ENCODE measurements at places on chromosomes 2 and 18.

DNA sequence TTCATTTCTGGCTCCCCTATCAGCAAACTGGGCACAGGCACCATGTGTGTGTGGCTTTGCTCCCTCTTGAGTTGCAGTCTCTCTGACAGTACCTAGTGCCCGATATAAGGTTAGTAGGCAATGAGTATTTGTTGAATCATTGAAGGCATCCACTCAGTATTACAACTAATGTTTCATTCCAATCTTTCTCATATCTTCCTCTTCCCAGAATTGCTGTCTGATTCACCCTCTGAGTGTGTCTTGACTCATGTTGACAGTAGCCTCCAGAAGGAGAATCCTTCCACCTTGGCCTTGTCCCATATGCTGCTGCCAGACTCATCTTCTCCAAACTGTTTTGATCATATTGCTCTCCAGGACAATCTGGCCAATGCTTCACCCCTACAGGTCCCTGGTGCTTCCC is 202.5 kb downstream of the LRRTM1 start:
- DNase-seq, result peak; percentile 74

DNA sequence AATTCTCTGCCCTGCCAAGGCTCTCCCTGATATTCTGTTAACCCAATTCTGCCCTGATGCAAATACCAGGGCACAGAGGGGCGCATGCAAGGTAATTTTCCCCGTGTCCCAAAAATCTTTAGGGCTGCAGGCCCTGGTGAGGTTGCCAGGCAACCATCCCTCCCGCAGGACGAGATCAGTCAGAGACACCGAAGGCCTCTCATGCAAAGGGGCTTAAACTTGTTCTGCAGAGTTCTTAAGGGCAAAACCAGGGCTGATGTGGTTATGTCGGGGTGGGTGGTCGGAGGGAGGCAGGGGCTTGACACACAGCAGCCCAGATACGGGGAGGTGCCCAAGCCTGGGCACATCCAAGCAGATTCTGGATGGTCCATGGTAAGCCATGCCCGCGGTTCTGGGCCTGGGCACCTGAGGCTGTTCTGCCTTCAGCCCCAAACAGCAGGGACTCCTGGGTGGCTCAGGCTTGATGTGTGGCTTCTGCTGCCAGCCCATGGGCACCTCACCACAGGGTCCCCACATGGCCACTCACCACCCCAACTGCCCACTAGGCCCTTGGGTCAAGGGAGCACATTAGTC is 27.2 kb downstream of the STEAP3 start:
- DNase-seq, result no peak

DNA sequence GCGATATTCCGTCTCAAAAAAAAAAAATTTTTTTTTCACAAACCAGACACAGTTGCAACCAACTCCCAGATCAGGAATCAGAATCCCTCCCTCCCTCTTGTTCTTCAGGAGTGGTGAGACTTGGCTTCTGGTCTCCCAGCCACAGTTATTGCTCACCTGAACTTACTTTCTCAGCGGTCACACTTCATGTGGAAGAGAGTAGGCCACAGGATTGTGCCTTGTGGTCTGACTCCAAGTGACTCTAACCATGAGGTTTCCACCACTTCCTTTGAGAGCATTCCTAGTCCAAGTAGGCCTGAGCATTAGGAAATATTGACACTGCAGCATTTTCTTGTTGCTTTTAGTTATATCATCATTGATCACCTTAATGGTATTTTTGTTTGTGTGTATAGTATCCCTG is 12.1 kb downstream of the FMNL2 start:
- no peak for DNase-seq

- no peak for DNase-seq
These were observed 302.0 kb downstream of the NCKAP5 start for GRCh38 chr2:133266041-133266925.

DNA sequence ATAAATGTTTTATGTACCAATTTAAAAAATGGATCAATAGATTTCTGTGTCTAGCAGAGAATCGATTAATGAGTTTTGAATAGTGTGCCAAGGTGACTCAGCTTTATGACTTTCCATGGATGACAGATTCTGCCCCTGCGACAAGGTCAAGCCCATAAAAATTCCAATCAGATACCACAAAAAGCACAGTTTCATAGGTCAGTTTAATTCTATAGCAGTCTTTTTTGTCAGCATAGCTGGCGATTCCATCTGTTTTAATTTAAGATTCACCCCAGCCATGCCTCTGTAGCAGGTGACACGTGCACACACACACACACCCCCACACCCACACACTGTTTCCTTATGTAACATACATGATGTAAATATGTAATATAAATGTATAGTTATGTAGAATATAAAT is 28.9 kb downstream of the RAB31 start:
- DNase-seq, result no peak

- peak; percentile 72 for DNase-seq
These were observed 14.6 kb upstream of the AFG3L2 start for GRCh38 chr18:12391487-12392165.

DNA sequence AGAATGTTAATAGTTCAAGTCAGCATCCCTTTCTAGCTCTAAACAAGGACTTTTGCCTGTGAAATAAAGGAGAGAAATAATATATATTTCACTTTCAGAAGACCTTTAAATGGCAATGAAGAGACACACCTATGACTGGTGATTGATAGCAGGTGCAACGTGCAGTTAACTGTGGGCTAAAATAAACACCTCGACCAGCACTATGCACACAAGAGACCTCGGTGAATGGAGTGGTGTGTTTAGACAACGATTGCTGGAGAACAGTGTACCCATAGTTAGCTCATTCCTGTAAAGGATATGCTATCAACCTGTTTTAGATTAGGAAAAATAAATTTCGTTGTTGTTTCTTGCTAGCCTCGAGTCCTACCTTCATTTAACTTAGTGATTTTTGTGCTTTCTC is 143.4 kb downstream of the NR4A2 start:
- no peak for DNase-seq

DNA sequence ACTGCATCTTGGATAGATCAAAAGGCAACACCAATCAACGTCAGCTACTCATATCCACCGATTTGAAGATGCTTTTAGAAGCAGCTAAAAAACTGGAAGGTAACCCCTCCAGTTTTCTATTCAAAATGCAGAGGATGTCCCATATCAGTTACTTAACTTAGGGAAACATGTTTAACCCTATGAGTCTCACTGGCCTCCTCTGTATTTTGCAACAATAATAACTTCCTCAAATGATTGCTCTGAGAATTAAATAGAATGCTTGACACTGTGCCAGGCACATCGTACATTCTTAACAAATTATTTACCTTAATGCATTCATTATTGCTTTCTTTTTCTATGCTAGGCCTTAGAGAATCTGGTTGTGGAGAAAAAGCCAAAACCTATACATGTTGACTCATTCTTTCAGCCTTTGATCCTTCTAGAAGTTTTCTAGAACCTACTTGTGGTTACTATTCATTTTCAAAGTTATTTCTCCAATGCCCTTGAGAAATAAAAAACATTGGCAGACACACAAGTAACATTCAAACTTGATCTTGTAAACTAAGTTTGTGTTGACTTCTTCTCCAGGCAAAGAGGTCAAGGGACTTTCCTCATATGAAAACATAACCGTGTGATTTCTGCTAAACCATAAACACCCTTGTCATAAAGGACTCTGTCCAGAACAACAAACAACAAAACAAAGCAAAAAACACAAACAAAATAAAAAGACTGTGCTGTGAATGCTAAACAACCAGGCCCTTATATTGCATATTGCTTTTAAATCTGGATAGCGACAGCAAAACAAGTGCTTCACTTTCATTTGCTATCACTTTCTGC is 4.6 kb downstream of the DOCK10 start:
- no peak for DNase-seq

- no peak for DNase-seq
These were observed 71.7 kb downstream of the COL3A1 start for GRCh38 chr2:189045836-189046235.

DNA sequence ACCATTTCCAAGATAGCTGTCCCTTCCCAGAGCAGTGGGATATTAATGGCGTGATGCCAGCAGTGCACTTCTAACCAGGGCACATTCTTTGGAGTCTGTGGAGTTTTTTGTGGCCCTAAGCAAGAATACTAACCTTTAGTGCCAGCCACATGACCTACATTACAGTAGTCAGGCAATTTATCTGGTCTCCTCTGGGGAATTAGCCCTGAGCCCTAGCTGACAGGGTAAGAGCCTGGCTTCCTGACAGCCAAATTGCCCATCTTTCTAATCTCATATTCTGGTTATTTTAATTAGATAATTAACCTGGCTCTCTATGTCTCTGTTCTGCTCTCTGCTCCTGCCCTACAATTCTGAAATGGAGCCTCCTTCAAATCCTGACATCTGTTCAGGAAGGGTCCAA is 5.2 kb downstream of the PFN4 start:
- DNase-seq, result no peak

All from amniotic stem cell (primary cell).